A549 treated with Hydrocortisone at 1 μM for 4 hours (cell line): ENCODE measurements at places on chromosomes 16 and 17. TPM values are rescaled to one million over a fixed set of nuclear protein-coding genes. Genes with fewer than 3 reads are reported as not detected.

AKAP10 gene
- 20.3 to 26.5 TPM (median 23.8 TPM) in 5 replicates for total RNA-seq

KRTAP4-4 gene
- not detected in 5 replicates for total RNA-seq

ATP5PD gene
- 481 to 533 TPM (median 504 TPM) in 5 replicates for total RNA-seq

SOCS3 gene
- 30.9 to 36.8 TPM (median 33.0 TPM) in 5 replicates for total RNA-seq

TEX19 gene
- 0.26 to 0.63 TPM (median 0.46 TPM) in 5 replicates for total RNA-seq

AANAT gene
- 0.22 to 0.49 TPM (median 0.32 TPM) in 5 replicates for total RNA-seq

ANKS3 gene
- total RNA-seq = 23.9 to 26.1 TPM (median 25.7 TPM) in 5 replicates

KRTAP9-8 gene
- total RNA-seq = not detected in 5 replicates

HDAC5 gene
- 13.1 to 15.3 TPM (median 15.1 TPM) in 5 replicates for total RNA-seq

SNAI3 gene
- 0.06 to 0.24 TPM (median 0.10 TPM) in 5 replicates for total RNA-seq

HAP1 gene
- total RNA-seq = 1.3 to 1.7 TPM (median 1.4 TPM) in 5 replicates

CDH11 gene
- 0.43 to 1.1 TPM (median 0.70 TPM) in 5 replicates for total RNA-seq

MYH2 gene
- total RNA-seq = not detected in 5 replicates

CPD gene
- 23.3 to 37.6 TPM (median 29.2 TPM) in 5 replicates for total RNA-seq

MT1M gene
- total RNA-seq = 0.32 TPM in 1 of 5 replicates, not detected in the others

KRT39 gene
- total RNA-seq = not detected in 5 replicates

CCDC57 gene
- 19.5 to 28.4 TPM (median 27.6 TPM) in 5 replicates for total RNA-seq

NEUROD2 gene
- total RNA-seq = not detected in 5 replicates

MAZ gene
- total RNA-seq = 160 to 170 TPM (median 168 TPM) in 5 replicates

HBA1 gene
- total RNA-seq = 1.2 to 2.3 TPM (median 1.8 TPM) in 5 replicates

KIFC3 gene
- 115 to 142 TPM (median 135 TPM) in 5 replicates for total RNA-seq

MYO19 gene
- total RNA-seq = 51.9 to 59.2 TPM (median 57.1 TPM) in 5 replicates

TP53TG3F gene
- 0.08 to 0.25 TPM (median 0.17 TPM) in 5 replicates for total RNA-seq

MILR1 gene
- 0.97 to 1.7 TPM (median 1.5 TPM) in 5 replicates for total RNA-seq

SLC38A8 gene
- 0.46 TPM in 1 of 5 replicates, not detected in the others for total RNA-seq

RGS9 gene
- 5.7 to 7.7 TPM (median 7.4 TPM) in 5 replicates for total RNA-seq

CPNE7 gene
- total RNA-seq = 57.9 to 78.8 TPM (median 76.2 TPM) in 5 replicates

ATAD5 gene
- total RNA-seq = 3.1 to 5.3 TPM (median 4.3 TPM) in 5 replicates

GEMIN4 gene
- total RNA-seq = 53.7 to 64.9 TPM (median 56.6 TPM) in 5 replicates
